ENCODE measurements at places on chromosomes 5 and 9.

GRCh38 chr9:123217128-123217654, 51.2 kb downstream of the STRBP start:
- DNase-seq: no peak

DNA sequence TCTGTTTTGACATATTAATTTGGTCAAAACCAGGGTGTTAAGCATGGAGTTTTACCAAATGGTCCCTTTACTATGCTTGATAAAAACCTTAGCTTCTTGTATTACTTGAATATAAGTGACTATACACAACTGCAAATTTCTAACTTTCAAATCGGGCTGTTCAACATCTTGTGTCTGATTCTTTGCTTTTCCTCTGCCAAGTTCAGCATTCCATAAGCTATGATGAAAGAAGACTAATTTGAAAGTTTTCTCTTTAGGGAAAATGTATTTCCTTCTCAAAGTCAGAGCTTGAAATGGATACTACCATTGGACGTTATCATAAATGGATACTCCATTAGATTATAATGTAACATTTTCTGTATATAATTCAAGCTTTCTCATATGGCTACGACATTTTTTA, 792.9 kb downstream of the EFNA5 start:
- no peak for DNase-seq

GRCh38 chr5:123037104-123037418, 536 bp upstream of the PPIC start:
- no peak for DNase-seq

DNA sequence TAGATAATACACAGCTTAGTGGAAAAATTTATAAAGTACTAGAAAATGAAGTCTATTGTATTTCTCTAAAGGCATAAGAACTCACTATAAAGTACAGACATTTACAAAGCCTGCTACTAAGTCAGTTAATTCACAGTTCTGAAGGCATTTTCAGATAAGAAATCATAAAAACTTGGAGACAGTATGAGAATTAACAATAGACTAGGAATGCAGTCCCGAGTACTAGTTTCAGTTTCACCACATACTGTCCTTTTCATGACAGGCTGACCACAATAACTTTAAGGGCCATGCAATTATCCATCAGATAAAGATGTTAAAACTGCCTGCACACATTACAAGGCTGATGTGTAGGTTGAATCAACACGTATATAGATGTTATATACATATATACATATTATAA, 362.6 kb upstream of the SMC2 start:
- no peak for DNase-seq

GRCh38 chr9:132743931-132744479, 73.7 kb downstream of the GTF3C4 start:
- DNase-seq: no peak

DNA sequence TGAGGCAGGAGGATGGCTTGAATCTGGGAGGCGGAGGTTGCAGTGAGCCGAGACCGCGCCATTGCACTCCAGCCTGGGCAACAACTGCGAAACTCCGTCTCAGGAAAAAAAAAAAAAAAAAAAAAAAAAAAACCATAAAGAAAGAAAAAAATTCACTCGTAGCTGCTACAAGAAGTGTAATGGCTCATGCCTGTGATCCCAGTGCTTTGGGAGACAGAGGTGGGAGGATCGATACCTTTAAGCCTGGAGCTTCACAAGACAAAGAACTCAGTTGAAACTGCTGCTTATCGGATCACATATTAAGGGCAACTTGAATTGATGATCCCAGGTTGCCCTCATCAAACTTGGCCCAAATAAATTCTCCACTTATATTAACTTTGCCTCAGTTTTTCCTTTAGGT, 1.0 kb upstream of the ZCCHC7 start:
- no peak for DNase-seq

GRCh38 chr9:87720173-87720572, 5.7 kb upstream of the CTSL start:
- DNase-seq: no peak

- DNase-seq: no peak
Observed at GRCh38 chr9:107856633-107857032, 367.1 kb upstream of the KLF4 start.

- DNase-seq: no peak
Observed at GRCh38 chr5:95709967-95710650, 21.0 kb upstream of the RHOBTB3 start.

DNA sequence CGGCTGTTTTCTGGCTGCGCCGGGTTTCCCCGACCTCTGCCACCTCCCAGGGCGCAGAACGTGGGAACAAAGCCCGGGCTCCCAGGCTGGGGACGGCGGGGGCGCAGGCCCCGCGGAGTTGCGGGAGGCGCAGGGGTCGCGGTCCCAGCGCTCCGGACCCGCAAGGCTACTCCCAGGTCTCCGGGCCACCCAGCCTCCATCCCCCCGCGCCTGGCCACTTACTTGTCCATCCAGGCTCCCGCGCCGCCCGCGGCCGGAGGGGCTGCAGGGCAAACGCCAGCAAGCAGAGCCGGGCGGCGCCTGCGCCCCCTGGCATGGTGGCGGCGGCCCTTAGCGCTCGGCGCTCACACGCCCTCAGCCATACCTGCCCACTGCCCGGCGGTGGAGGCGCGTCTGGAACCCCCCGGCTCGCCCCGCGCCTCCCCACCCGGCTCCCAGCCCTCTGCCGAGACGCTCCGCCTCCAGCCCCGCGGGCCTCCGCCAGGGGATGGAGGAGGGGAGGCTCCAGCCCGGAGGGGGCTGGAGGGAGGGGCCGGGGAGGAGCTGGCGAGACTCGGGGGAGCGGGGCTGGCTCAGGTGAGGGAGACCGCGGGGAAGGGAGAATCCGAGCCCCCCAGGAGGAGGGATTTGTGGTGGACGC, at the start of gene ADAM19:
ADAM19 (minus strand) TSS at position 395 of the 640 bp plus-strand sequence; CDS start at position 316, 79 bp downstream.
- no peak for DNase-seq

- no peak for DNase-seq
Observed at GRCh38 chr5:172170251-172170701, 17.7 kb downstream of the STK10 start.

DNA sequence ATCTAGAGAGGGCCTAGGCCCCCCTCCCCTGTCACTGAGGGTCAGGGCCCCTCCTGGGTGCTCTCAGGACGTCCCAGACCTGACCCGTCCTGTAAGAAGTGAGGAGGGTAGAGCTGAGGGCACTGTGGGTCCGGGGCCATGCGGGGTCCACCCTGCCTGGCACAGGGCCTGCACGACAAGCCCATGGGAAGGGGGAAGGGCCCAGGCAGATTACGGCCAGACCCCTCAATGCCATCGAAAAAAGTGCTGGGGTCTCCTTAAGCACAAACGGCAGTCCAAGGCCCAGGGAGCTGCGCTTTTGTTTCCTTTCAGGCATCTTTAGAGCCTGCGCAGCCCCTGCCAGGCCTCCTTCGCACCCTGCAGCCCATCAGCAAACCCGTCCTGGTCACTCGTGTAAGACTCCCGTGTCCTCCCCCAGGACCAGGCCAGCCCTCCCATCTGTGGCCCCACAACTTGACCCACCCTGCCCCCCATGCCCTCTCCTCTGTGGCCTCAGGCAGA, 4.4 kb upstream of the EXOC3 start:
- DNase-seq: no peak

GRCh38 chr9:126165755-126166154, 160.9 kb upstream of the MVB12B start:
- no peak for DNase-seq

DNA sequence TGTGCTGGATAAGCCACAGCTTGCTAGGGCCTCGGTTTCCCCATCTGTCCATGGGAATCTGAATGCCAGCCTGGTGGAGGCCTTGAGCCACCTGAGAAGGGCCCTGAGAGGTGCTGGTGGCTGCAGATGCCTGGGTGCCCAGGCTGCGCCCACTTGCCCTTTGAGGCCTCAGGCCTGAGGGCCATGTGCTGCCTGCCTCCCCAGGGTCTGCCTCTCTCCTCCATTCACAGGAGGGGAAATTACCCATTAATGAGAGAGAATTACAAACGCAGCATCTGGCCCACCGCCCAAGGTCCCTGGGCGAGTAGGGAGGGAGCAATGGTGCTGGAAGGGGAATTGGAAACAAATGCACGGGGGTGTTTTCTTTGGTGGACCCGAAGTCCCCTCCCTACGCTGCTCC, 59.6 kb downstream of the BARX1 start:
- no peak for DNase-seq

DNA sequence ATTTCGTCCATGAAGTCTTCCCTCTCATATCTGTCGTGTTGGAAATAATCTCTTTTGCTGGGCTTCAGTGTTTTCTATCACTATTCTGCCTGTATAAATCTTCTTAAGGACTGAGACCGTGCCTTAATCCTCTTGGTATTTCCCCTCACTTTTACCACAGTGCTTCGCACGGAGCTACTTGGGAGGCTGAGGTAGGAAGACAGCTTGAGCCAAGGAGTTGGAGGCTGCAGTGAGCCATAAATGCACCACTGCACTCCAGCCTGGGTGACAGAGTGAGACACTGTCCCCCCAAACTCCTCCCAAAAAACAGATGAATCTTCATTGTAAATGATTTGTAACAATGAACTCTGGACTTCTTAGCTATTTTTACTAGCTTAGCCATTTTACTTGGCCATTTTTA, 57.8 kb downstream of the PHAX start:
- DNase-seq: no peak
